Endothelial cell (in vitro differentiated cells): ENCODE measurements at places on chromosomes 4 and X.

DNA sequence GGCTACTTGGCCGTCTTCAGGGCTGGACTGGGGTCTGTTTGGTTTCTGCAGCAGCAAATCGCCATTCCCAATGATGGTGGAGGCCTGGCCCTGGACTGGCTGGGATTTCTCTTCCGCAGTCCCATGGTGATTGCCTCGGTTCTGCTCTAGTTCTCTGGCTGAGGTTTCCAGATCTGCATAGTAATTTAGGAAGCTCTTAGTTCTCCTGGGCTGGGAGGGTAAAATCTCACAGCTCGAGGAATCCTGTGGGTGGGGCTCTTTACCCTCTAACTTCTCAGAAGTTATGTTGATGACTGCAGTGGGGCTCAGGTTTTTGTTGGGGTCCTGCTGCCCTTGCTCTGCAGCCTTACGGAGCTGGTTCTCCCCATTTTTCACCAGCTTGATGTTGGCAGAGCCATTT, 200.6 kb downstream of the APBB2 start:
- no peak for DNase-seq

DNA sequence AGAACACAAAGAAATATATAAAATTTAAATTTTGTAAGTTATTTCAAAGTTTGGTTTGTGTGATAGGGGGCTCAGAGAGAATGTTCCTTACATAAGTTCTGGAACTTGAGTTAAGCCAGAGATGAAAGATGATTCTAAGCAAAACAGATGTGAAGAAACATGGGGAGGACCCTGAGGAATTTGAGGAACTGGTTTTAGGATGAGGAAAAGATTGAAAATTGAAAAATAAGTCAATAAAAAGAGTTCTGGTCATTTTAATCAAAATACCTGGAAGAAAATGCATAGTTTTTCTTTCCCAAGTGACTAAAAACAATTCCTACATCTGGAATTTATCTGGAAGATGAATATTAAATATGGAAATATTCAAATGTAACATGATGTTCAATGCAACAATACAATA, 37.4 kb downstream of the HELQ start:
- DNase-seq: no peak

GRCh38 chrX:112867570-112867969, 26.9 kb upstream of the AMOT start:
- no peak for DNase-seq

DNA sequence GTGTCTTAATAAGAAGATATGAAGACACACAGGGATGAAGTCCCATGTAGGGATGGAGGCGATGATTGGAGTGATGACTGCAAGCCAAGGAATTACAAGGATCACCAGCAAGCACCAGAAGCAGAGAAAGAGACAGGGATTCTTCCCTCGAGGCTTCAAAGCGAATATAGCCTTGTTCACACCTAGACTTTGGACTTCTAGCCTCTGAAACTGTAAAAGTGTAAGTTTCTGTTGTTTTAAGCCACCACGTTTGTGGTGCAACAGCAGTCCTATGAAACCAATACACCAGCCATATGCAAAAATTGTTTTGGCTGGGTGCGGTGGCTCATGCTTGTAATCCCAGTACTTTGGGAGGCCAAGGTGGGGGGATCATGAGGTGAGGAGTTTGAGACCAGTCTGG, 9.8 kb upstream of the PDS5A start:
- no peak for DNase-seq

DNA sequence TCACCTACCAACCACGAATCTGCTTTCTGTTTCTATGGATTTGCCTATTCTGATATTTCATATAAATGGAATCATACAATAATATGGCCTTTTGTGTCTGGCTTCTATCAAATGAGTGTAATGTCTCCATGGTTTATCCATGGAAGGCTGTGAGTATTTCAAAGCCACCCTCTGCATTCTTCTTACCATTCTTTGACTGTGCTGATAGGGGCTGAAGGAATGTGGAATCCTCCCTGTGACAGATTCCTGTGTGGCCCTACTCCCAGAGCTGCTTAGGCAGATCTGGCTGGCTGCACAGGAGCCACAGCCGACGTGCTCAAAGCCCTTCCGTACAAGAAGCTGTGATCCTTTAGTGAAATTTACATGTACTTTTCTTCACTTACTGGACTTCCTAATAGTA, 163.2 kb downstream of the HS6ST2 start:
- DNase-seq: no peak

DNA sequence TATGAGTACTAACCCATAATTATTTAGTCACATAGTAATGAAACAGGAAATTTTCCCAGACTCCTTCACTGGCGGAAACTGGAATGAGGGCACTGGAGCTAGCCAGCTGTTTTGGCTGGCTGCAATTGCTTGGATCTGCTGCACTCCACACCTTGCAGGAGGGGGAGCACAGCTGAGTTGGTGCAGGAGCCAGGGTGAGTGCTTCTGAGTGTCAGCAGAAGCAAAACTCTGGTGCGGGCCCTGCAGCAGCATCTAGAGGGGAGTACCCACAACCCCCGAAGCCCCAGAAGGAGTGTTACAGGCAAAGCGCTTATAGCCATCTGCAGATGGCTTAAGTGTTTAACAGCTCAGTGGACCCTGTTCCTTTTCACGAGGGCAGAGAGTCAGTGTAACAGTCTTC, 96.1 kb downstream of the RPA4 start:
- no peak for DNase-seq

DNA sequence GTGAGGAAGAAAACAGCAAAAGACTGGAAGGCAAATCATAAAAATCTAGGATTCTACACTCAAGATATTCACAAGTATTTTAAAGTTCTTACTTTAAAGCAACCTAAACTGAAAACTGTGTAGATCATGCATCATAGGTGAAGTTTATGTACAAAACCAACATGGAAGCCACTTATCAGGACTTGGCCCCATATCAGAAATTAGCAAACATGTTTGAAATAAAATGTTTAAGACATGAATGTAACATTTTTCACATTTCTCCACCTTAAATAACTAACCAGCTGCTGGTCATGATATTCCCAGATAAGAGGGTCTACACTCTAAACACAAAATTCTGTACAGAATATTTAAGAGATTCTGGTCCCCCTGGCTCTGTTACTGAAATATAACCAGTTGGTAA, 38.5 kb downstream of the APBB2 start:
- DNase-seq: no peak

- no peak for DNase-seq
Observed at GRCh38 chr4:138300616-138301015, 58.5 kb upstream of the SLC7A11 start.

- no peak for DNase-seq
Observed at GRCh38 chrX:39439906-39440798, 638.9 kb downstream of the MID1IP1 start.

GRCh38 chr4:42554072-42554471, 102.8 kb downstream of the ATP8A1 start:
- no peak for DNase-seq

DNA sequence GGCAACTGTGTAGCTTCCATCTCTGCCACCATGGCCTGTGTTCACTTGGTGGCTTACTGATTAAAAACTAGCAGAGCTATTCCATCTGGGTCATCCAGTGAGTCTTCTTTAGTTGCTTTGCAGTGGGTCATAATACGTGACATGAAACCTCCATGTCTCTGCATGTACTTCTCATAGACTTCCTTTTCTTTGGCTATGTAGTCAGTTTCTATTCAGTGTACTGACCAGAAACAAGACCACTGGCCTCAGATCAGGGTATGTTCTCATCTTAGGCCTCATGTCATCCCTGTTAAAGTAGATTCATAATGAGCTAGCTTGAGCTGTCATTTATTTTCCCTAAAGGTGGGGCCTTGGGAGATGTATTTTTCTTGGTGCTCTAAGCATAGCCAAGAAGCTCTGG, 195.2 kb downstream of the CCNG2 start:
- no peak for DNase-seq

- no peak for DNase-seq
Observed at GRCh38 chr4:127844601-127845116, 36.0 kb upstream of the PLK4 start.

DNA sequence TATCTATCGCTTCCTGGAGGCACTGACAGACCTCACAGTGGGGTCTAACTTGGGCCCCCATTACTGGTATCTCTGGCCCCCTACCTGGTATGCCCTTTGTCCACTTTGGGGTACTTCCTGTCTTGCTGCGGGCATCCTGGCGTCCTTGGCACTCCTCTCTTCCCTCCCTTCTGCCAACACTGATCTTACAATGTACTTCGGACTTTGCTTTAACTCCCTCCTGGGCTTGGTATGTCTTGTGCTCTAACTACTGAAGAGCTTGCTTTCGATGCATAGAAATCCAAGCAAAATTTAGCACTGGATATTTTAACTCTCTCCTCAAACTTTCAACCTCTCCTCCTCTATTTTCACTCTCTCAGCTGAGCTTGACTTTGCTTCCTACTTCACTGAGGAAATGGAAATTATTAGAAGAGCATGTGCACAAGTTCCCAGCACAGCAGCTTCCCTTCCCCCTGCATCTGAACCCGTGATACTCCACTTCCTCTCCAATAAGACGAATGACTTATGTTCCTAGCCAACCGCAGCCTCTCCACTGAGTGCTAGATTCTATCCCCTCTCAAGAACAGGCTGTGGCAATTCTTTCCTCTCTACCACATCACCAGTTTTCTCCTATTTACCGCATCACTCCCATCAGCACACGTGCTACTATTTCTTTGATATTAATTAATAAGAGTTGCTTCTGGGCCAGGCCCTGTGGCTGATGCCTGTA, 52.9 kb downstream of the SUPT20HL2 start:
- no peak for DNase-seq

DNA sequence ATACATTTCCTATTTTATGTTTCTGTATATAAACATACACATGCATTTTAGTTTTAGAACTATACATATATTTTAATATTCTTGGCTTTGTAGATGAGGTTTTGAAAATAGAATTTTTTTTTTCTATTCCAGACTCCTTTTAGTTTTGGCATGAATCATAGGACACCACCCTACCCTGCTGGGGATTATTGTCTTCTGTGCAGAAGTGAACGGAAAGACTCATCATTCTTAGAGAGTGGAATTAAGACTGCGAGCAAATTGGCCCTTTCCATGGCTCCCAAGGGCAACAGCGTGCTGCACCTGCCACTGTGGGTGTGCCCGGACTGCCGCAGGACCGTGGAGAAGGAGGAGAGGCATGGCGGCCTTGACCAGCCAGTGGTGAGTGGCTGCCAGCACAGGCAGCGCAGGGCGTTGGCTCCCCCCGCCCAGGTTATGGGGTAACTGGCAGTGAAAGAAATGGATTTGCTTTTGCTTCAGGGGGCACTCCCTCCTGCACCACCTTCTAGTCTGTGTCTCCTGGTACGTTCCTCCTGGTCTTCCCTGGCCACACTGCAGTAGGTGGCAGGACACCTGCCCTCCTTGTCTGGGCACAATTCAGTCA, 59.6 kb downstream of the FAM193A start:
- DNase-seq: no peak

DNA sequence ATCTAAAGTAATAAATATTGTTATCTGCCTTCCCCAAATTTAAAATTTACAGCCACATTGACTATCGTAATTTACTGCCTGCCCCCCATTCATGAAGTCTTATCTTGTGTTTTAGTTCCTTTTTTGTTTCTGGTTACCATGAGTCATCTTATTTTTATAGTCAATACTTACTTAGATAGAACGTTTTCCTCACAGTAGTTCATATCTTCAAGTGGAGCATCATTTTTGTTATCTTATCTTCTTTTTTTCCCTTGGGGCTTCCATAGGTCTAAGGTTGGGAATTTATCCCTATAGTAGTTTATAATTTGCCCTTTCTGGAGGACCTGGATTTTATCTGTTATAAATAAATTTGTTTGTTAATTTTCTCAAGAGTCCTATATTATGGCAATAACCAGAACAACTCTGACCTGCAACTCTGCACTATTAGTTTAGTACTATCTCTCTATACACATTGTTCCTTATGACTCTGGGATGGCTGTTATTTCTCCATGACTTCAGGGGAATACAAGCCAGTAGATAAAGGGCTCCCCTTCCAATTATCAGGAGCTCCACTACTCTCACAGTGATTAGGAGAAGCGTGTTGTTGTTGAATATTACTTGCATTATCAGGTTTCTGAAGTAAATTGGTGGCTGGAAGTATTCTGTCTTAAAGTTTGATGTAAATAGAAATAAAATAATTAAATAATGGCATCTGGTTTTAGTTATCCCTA, 330.6 kb downstream of the GALNTL6 start:
- no peak for DNase-seq

GRCh38 chrX:138487866-138488265, 223.7 kb downstream of the FGF13 start:
- no peak for DNase-seq

DNA sequence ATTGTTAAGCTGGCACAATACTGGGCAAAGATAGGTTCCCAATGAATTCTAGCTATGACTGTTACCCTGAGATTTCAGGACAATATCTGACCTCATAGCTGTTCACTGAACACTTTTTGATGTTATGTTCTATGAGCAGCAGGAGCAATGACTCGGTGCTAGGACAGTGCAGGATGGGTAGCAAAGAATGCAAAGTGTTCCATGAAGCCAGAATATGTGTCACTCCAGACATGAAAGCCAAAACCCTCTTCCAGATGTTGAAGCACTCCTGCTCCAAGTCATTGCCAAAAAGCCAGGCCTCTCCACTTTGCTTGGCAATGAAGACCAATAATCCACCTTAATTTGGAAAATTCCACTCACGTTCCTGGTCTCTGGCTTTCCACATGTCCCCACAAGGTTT, 300.9 kb upstream of the CPEB2 start:
- no peak for DNase-seq

DNA sequence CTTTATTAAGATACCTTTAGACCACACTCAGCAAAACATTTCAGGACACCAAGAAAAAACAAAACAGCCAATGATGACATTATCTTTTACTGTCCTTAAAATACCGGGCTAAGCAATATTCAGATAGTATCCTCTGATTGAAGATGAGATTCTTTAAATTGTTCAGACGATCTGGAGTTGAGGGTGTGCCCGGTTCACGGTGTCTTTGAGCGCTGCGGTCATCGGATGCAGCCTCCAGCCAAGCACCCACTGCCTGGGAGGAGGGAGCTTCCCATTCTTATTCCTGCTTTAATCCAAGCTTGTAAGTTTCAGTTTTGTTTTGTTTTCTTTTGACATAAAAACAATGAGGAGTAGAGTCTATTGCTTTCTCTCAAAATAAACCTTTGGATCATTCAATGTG, 14.1 kb downstream of the FAM149A start:
- DNase-seq: no peak

GRCh38 chrX:27767387-27767786, 40.4 kb upstream of the MAGEB10 start:
- no peak for DNase-seq

- no peak for DNase-seq
Observed at GRCh38 chr4:88446124-88446523, 10.8 kb upstream of the HERC5 start.

DNA sequence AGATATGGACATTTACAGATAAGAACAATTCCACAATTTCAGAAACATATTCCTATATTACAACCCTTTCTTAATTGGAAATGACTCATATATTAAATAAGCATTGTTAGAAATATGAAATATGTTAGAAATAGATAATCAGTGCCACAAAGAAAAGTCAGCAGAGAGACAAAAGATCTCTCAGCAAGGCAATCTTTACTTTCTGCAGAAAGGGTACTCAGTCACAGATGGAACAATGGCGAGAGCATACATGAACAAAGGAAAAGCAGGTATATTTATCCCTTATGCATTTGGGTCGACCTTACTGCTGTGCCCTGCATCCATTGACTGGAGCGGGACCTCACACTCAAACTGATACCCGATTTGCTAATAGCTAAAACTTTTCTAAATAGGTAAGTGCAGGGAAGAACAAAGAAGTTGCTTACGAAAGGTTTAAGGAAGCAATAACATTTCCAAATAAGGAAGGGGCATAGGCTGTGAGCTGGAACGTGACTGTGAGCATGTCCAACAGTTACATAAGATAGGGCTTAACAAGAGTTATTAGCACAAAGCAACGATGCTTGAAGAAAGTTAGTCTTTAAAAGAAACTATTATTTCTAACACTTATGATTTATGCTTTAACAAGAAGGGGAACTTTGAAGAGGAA, 40.8 kb downstream of the MGARP start:
- no peak for DNase-seq
